ENCODE measurements at places on chromosomes 11 and 22.

- no peak for DNase-seq
These were observed 330.2 kb upstream of the B3GAT1 start for GRCh38 chr11:134742224-134742612.

DNA sequence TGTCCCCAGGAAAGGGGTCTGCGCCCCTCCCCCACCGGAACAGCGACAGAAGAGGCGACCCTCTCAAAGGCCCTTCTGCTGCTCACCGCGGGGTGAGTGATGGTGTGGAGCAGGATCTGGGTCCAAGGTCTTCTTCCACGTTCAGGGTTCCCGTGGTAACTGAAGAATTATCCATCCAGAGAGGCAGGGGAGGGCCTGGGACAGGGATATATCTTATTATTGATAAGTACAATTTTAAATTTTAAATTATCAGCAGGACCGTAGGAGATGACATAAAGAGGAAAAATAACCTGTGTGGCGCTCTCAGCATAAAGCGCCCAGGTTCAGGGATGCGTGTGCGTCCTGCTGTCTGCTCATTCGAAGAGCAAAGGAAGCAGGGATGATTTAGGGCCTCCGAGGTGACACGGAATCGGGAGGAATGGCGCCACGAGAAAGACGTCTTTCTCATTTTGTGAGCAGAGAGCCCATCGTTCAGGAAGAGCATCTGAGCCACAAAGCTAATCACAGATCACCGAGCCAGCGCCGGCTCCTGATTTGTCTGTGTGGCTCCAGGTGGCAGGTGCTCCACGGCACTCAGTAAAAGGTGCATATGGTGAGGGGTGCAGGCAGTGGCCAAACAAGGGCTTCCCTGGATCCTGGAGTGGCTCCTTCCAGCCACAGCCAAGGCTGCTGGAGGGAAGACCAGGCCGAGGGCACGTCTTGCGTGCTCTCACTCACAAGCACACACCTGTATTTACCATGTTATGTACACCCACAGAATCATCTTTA lies 19.3 kb downstream of the KRTAP5-5 start:
- no peak for DNase-seq

- no peak for DNase-seq
These were observed 19.3 kb upstream of the CSRP3 start for GRCh38 chr11:19220903-19221724.

DNA sequence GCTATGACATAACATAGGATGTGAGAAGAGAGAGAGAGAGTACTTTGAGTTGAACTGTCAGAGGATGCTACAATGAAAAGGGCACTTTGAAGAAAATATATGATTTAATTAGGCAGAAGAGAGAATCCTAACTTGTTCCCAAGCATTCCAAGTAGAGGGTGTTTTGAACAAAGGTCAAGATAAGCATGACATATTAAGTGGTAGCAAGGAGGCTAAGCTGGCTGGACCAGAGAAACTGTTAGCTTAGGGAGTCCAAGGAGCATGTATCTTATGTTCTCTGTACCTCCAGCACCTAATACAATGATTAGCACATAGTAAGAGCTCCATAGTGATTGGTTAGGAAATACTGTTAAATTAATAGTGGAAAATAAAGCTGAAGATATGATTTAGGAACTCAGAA lies 479.6 kb downstream of the TMEM135 start:
- DNase-seq: no peak

DNA sequence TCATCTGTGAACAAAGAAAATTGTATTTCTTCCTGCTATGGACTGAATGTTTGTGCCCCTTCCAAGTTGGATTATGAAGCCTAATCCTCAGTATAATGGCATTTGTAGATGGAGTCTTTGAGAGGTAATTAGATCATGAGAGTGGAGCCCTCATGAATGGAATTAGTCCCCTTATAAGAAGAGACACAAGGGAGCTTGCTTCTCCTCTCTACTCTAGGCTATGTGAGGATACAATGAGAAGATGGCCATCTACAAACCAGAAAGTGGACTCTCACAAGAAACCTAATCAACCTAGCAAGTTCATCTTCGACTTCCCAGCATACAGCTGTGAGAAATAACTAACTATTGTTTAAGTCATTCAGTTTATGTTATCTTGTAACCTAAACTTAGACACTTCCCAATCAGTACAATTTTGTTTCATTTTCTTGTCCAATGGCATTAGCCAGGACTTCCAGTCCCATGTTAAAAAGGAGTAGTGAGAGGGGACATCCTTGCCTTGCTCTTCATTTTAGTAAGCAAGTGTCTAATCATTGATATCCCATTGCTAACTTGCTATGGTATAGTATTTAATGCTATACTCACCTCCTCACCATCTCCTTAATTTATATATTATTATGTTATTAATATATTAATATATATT lies 45.7 kb downstream of the PDGFD start:
- no peak for DNase-seq

GRCh38 chr11:44421090-44421675 lies 111.2 kb upstream of the ALX4 start:
- no peak for DNase-seq

DNA sequence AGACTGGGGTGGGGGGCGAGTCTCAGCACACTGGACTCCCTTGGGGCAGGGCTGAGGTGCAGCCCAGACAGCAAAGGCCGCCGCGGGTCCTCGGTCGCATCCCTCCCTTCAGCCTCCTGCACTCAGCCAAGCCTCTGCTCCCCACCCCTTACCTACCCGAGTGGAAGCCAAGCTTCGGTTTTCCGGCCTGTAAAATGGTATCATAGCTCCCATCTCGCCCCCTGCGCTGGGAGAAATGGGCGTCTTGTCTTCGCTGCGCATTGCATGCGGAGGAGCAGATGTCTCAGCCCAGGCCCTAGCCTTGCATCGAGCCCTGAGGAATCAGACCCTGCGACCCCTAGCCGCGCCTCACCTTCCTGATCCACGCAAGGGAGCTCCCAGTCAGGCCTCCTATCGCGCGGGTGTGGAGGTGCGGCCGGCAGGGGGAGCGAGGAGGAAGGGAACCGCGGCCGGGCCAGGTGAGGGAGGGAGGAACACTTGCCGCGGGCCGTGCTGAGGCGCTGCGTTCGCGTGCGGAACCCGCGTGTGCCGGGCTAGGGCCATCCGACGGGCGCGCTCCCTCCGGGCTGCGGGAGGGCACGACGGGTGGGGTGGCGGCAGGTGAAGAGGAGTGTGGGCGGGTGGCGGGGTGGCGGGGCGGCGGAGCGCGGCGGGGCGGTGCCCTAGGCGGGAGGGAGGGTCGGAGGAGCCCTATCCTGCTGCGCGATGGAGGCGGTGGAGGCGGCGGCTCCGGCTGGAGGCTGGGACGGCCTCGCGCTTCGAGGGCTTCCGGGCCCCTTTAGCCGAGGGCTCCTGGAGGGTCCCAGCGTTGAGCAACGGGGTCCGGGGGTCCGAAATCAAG lies 4.1 kb upstream of the TBX1 start:
- peak; percentile 88 for DNase-seq

- no peak for DNase-seq
These were observed 67.0 kb upstream of the IGLL5 start for GRCh38 chr22:22820626-22821025.

DNA sequence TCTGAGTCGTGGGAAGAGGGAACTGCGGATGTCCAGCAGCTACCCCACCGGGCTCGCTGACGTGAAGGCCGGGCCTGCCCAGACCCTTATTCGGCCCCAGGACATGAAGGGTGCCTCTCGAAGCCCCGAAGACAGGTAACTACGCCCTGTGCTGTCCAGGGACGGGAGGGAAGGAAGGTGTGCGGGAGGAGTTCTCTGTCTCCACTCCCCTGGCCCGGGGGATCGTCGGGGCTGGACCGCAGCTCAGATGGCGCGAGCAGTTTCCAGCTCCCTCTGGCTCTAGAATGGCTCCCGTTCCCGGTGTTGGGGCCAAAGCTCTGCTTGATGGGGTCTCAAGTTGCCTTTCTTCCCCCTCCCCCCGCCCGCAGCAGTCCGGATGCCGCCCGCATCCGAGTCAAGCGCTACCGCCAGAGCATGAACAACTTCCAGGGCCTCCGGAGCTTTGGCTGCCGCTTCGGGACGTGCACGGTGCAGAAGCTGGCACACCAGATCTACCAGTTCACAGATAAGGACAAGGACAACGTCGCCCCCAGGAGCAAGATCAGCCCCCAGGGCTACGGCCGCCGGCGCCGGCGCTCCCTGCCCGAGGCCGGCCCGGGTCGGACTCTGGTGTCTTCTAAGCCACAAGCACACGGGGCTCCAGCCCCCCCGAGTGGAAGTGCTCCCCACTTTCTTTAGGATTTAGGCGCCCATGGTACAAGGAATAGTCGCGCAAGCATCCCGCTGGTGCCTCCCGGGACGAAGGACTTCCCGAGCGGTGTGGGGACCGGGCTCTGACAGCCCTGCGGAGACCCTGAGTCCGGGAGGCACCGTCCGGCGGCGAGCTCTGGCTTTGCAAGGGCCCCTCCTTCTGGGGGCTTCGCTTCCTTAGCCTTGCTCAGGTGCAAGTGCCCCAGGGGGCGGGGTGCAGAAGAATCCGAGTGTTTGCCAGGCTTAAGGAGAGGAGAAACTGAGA lies 1.4 kb downstream of the ADM start:
- peak; percentile 67 for DNase-seq

DNA sequence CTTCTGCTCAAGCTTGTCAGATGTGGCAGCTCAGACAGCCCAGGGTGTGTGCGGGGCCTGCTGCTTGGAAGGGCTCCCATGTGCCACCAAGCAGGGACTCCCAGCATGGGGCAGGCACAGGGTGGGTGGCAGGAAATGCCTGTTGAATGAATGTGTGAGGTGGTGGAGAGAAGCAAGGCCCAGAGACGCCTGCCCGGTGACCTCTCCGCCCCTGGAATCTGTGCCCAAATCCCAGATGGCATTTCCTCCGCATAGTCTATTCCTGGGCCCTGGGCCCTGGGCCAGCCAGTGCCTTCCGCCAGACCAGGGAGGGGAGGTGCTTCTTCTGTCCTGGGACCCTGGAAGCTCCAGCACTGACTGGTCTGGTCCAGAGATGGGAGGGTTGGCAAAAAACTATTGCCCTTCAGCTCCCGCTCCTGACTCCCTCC lies 3.7 kb downstream of the CST6 start:
- no peak for DNase-seq

DNA sequence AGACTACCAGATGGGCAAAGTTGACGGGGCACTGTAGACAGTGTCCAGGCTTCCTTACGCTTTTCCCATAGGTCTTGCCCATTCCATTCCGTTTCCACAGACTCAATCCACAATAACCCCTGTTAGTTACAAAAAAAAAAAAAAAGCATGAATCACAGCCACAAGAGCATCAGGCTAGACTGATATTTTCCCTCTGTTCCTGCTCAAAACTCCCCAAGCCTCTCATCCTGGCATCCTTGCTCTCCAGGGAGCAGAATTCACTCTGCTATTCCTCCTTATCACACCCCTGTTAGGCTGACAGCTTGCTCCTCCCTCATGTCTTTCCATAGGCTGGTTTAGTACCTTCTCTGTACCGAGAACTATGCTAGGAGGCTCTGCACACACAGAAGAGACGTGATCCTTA lies 42.2 kb downstream of the TMEM123 start:
- DNase-seq: no peak

DNA sequence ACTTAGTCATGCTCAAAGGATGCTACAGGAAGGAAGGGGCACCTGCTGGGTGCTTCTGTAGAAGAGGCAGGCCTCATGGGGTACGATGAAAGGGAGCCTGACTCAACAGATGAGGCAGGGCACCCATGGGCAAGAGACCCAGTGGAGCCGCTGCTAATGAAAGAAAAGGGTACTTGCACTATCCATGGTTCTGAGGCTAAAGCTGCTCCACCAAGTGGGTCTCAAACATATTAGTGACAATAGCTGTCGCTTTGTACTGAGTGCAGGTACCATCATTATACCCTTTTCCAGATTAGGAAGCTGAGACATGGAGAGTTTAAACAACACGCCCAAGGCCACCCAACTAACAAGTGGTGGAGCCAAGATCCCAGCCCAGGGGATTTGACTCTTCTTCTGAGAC lies 127.5 kb upstream of the SERPIND1 start:
- DNase-seq: peak; percentile 4

DNA sequence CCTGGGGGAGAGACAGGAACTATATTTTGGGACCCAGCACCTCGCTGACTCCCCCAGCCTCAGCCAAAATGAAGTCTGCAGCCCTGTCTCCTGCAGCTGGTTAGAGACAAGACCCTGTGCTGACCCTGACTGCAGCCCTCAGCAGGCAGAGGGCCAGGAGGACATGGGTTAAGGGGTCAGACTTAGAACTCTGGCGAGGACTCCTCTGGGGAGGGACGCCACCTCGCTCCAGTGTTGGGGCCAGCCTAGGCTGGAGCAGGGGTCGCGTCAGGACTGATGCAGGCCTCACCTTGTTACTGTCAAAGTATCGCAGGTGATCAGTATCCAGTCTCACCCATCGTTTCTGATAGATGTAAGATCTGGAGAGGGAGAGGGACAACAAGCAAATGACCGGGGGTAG lies 36.9 kb upstream of the PDE2A start:
- DNase-seq: no peak

DNA sequence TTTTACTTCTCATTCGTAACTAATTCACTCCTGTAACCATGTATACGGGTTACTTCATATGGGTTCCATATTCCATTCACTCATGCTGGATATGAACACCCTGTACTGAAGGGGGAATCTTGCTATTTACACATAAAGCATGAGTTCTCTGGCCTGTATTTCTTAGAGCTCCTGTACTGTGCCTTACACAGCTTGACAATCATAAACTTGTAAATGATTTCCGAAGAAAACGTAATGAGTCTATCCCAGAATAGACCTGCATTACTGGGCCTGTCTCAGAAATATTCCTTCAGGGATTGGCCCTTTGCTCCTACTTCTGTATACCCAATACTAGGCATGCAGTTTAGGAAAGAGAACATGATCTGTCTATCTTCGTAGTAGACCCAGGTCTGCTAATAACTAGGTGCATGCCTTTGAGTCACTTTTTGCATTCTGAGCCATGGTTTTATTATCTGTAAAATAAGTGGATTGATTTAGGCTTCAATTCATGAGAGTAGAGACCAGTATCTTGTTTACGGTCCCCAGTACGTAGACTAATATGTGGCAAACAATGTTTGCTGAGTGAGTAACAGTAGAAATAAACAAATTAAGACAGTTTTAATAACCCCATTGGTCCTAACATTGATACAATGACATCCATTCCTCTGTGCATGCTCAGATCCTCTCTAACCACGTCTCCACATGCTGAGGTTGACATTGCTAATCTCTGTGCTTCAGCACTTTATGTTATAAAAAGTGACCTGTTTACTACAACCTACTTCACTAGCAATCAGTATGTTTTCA lies 1.2 kb downstream of the CCDC34 start:
- no peak for DNase-seq

DNA sequence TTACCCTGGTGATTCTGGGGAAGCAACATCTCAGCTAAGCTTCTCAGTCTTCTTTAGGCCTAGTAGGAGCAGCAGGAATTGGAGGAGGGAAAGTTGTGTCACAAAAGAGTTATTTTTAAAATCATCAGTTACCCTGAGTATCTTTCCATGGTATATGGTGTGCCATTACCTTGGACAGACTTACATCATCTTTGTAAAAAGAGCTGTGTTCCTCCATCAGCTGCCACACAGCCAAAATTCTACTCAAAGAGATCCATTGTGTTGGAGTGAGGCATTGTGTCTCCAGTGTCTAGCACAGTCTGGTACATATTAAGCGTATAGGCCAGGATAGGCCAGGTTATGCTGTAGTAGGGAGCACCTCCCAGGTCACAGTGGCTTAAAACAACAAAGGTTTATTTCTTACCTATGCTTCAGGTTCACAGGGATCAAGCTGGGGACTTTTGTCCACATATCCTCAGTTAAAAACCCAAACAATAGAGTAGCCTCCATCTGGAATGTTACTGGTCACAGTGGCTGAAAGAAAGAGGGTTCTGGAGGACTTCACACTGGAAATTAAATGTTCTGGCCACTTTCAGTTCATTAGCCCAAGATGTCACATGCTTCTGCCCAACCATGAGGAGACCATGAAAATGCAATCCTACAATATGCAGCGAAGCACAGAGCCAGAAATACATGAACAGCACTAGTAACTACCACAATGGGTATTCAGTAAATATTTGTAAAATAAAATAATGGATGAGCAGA lies 9.9 kb upstream of the TMPRSS5 start:
- DNase-seq: no peak

All from activated effector memory CD4-positive, alpha-beta T cell treated with anti-CD3 and anti-CD28 coated beads, Interleukin-2, amount 50 U/mL, for 16 hours (primary cell).